ENCODE measurements at places on chromosomes 1 and 21. TPM values are rescaled to one million over a fixed set of nuclear protein-coding genes. Genes with fewer than 3 reads are reported as not detected.

DNA sequence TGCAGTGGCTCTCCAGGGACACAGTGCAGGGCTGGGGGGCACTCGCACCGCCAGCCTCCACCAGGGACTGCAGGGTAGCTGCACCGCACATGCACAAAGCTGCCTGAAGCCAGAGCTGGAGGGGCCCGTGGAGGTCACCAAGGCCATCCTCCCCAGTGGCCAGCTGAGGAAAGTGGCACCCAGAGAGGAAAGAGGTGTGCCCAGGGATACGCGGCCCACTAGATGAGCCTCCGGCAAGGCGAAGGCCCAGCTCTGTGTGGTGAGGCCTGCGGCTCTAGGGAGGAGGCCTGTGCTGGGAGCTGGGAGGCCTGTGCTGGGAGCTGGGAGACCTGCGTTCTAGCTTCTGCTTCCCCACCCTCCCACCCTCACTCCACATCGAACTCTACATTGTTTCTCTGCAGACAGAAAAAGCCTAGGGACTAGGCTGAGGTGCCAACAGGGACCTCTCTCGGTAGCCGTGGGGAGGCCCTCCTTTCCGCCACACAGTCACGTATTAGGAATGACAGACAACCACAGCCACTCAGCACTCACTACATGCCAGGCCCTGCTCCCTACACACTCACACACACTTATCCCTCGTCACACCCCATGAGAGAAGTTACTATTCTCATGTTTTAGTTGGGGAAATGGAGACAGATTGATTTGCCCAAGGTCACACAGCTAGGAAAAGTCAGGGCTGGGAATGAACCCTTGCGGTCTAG, 921 bp upstream of the ASCL5 start:
- no peak for DNase-seq

Gene VASH2
- 0.19 TPM for total RNA-seq

Gene DISP1
- 1.7 TPM for total RNA-seq

- DNase-seq: no peak
These were observed 258.9 kb upstream of the SGIP1 start for GRCh38 chr1:66275083-66275482.

GRCh38 chr1:179881642-179882252, 338 bp upstream of the TOR1AIP1 start:
- peak; percentile 96 for DNase-seq

Gene TTC24
- total RNA-seq: not detected

Gene ELF3
- total RNA-seq: 0.68 TPM

DNA sequence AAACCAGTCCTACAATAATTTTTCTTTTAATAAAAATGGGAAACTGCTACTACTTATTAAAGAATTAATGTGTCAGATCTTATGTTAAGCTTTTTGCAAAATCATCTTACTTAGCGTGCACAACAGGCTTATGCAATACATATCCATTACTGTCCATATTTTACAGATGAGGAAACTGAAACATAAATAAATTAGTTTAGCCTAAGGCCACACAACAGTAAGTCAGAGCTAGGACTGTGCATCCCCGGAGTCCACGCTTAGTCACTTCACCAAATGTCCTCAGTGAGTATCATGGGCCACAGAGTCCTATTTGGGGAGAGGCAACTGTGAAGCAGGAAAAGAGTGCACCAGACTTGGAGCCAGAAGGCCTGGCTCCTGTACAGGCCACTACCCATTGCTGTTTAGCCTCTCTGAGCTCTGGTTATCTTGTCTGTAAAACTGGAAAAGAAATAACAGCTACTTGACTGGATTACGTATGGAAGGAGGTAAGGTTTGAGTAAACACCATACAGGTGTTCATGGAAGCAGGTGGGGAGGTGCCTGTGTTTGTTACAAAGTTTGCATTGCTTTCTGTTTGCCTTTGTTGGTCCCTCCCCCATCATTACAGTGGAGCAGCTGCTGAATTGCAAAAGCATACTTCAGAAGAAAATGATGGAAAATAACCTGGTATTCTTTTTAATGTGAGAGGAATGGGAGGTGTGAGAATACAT, 192.8 kb downstream of the FCRL5 start:
- DNase-seq: no peak

DNA sequence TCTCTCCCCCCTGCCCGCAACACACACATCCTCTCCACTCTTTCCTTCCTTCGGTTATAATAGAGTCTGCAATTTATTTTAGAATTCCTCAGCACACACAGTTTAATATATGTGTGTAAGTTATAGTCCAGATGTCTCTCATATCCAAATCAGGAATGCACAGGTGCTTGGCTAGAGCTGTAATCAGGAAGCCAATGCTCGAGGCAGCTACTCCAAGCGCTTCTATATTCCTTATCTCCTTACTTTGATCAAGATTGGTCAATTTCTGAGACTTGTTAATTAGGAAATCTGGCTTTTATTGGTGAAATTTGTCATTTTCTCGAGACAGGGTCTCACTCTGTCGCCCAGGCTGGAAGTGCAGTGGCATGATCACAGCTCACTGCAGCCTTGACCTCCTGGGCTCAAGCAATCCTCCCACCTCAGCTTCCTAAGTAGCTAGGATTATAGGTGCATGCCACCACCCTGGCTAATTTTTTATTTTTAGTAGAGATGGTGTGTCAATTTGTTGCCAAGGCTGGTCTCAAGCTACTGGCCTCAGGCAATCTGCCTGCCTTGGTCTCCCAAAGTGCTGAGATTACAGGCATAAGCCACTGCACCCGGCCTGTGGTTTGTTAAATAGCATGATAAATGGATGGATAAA, 27.7 kb downstream of the RPL5 start:
- no peak for DNase-seq

Gene FAM151A
- total RNA-seq: not detected

GRCh38 chr1:46520063-46520911, 30.7 kb downstream of the DMBX1 start:
- no peak for DNase-seq

Gene MCOLN2
- 0.05 TPM for total RNA-seq

DNA sequence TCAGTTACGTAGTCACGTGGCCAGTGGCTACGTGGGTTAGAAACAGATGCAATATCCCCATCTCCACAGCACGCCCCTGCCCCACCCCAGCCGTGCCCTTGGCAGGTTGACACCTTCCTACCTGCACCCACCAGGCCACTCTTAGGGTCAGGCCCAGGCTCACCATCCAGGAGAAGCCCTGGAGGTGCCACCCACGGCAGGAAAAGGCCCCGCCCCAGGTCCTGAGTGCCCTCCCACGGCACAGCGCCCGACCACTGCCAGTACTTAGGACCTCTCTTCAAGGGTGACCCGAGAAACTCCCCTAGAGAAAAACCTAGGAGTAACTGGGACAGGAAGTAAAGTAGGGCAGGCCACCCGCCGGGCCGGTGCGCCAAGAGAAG, 1.5 kb downstream of the C1orf35 start:
- DNase-seq: no peak

Gene FOXO6
- total RNA-seq: 0.05 TPM

Gene SRGAP2C
- 25.5 TPM for total RNA-seq

- no peak for DNase-seq
These were observed 5.5 kb upstream of the LAPTM5 start for GRCh38 chr1:30762930-30763650.

Gene HSD3B2
- total RNA-seq: not detected

Gene F13B
- total RNA-seq: not detected

Gene SLC2A5
- 0.34 TPM for total RNA-seq

Gene GNG12
- total RNA-seq: 256 TPM

GRCh38 chr1:156608036-156608674, 6.9 kb upstream of the GPATCH4 start:
- peak; percentile 87 for DNase-seq

DNA sequence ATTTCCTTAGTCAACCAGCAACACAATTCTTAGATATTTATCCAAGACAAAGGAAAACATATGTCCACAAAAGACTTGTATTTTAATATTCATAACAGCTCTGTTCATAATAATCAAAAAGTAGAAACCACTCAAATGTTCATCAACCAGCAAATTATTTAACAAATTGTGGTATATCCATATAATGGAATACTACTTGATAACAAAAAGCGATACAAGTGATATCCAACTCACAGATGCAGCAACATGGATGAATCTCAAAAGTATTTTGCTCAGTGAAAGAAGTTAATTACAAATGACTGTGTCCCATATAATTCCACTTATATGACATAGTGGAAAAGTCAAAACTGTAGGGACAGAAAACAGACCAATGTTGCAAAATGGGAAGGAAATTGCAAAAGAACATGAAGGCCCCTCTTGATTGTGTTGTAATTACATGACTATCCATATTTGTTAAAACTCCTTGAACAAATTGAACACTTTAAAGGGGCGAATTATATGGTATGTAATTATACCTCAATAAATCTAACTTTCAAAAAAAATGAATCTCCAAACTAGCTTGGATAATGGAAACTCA, 116.9 kb downstream of the EDEM3 start:
- DNase-seq: no peak

- DNase-seq: no peak
These were observed 150.3 kb downstream of the HMGB4 start for GRCh38 chr1:34013958-34014737.

DNA sequence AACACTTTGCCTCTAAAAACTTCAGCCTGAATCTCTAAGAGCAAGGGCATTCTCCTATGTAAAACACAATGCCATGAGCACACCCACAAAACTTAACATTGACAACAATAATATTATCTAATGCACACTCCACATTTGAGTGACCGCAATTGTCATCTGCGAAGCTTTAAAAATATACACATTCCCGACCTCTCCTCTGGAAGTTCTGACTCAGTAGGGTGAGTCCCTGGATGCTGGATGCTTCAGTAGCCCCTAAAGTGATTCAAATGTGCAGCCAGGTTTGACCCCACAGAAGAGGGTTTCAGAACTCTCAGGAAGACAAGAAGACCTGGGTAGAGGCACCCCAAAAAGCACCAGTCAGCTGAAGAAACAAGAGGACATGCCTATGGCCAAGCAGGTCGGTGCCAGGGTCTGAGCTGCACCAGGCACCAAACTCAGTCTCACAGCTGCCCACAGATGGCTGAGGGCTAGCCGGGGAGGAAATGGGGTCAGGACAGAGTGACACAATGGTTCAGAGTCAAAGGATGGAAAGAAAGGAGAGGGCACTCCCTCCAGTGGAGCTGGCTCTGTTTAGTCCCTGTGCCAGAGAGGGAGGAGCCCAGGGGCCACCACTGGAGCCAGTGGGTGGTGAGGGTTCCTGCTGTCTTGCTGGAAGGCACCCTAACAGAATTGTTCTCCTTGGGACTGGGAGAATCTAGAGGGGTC, 17.4 kb downstream of the PIK3C2B start:
- peak; percentile 54 for DNase-seq

- DNase-seq: no peak
These were observed 64.1 kb upstream of the TMPRSS15 start for GRCh38 chr21:18467715-18468114.

DNA sequence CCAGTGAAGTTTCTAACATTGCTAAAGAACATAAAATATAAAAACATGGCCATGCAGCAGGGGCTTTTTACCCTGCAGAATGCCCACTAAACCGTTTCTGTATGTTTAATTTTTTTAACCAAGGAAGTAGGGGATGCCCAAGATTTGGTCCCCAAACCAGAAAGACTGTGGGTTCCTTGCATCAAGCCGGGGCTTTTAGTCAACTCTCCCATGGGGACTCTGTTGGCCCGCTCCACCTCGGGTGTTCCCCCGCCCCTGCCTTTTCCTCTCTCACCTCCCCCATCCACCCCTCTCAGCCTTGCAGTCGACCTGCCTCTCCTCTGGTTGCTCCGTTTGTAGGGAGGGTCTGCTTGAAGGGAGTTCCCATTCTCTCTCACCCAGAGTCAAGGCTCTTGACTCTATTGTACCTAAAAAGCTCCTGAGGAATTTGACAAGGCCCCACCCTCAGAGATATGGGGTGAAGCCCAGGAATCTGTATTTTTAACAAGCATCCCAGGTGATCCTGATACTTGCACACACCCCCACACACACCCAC, 117.5 kb downstream of the TOMM20 start:
- no peak for DNase-seq

Gene C1orf87
- not detected for total RNA-seq

DNA sequence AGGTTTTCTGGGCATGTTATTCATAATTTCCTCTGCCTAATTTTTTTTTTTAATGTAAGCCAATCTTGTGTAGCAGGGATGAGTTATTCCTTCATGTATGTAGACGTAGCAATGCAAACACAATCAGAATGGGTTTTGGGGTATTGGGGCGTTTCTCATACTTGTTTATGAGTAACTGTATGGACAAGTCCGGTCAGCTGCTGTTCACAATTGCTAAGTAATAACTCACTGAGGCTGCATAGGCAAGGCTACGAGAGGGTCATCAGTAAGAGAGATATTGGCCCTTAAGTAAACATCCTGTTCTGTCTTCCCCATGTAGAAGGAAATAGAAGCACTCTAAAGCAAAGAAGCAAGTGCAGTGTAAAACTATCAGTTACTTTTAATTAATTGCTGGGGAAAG, 9.5 kb upstream of the TARS2 start:
- DNase-seq: peak; percentile 19

GRCh38 chr1:111476761-111477309, 3.1 kb downstream of the C1orf162 start:
- no peak for DNase-seq

Gene GJB3
- 0.05 TPM for total RNA-seq

DNA sequence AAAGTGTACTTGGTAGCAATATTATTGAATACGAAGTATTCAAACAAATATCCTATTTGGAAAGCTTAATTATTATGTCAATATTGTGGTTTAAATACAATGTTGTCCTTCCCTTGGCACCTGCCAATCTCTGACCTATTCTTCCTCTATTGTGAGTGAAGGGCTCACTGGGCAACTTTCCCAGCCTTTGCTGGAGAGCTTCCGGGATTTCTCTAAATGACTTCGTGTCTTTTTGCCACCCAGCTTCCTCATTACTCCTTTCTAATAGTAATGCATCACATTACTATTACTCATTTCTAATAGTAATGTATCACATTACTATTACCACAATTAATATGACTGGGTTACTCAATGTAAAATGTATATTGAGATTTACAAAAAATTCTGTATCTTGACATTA, 880.6 kb downstream of the BRINP3 start:
- DNase-seq: no peak

DNA sequence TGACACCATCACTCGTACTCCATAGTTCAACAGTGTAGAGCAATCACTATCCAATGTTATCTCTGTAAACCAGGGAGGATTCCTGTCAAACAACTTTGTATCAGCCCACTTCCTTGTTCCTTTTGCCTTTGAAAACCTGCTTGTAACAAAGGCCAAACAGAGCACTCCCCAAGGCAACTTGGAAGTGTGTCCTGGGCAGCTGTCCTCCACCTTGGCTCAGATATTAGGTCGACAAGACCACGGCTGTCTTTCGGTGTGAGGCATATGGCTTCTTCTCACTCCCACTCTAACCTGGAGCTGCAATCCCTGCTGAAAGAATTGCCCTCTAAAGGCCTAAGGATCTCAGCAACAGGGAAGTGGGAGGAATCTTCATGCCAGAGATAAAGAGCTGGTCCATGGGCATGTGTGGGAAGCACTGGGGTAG, 66.7 kb downstream of the ITPKB start:
- DNase-seq: no peak

DNA sequence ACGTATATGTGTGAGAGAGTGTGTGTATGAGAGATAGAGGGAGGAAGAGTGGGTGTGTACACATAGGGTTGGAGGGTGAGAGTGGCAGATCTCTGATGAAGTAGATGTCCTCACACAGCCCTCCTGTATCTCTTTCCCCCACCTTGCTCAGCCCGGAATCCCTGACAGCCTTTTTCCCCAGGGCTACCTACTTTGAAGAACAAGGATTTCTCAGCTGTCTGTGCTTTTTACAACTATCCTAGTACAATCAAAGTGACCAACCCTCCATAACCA, 29.1 kb upstream of the CADM3 start:
- no peak for DNase-seq

- DNase-seq: no peak
These were observed 74.1 kb upstream of the JUN start for GRCh38 chr1:58857680-58858673.

- no peak for DNase-seq
These were observed 8.8 kb upstream of the CAPN8 start for GRCh38 chr1:223674119-223674890.
